Cerebellar nuclear complex (tissue), 1 donor: ENCODE measurements at places on chromosomes 7 and 10.

GRCh38 chr7:74012842-74013249 lies 15.1 kb upstream of the ELN start:
- no peak for DNase-seq

- DNase-seq = no peak
Measured at GRCh38 chr10:72034040-72034499, 54.3 kb downstream of the SPOCK2 start.

DNA sequence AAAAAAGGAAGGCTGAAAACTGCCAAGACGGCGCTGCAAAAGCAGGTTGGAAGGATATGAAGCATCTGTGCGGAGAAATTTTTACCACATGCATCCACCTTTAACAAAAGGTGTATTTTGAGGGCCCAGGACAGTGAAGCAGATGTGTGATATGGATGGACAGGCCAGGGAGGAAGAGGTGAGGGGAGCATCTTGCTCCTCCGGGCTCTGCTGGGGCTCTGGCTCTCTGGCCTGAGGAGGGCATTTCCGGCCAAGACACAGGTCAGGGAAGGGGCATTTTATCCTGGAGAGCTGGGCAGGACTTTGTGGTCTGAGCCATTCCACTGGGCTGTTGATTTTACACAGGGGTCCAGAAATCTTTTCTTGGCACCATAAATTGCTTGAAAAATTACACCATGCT lies 175.1 kb downstream of the ZMYND11 start:
- DNase-seq = no peak

DNA sequence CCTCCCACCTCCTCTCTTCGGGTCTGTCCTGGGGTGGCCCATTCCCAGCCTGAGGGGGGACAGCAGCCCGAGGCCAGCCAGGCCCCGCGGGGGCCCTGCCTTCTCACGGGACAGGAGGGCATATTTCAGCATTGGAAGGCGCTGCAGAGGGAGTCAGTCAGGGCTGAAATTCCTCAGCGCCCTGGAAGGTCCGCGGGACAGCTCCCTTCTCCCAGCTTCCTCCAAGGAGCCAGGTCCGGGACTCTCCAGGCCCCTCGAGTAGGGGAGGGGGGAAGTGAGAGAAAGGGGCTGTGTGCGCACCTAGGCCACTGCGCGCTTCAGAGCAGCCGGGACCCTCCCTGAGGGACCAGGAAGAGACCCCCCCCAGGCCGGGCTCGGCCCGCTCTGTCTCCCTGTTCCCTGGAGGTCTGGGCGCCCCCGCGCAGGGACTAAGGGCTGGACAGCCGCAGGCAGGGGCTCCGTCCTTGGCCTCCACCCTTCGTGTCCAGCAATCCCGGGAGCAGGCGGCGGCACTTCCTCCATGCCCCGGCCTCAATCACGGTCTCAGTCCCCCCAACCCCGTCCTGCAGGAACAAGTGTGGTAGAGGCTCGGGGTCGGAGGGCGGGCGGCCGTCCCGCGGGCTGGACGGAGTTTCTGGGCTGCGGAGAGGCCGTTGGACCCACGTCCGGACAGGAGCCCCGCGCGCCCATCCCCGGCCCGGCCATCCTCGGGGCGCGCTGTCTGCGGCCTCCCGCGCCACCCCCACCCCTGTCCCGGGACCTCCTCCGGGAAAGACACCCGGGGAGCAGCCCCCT lies 6.0 kb upstream of the ELFN1 start:
- no peak for DNase-seq

DNA sequence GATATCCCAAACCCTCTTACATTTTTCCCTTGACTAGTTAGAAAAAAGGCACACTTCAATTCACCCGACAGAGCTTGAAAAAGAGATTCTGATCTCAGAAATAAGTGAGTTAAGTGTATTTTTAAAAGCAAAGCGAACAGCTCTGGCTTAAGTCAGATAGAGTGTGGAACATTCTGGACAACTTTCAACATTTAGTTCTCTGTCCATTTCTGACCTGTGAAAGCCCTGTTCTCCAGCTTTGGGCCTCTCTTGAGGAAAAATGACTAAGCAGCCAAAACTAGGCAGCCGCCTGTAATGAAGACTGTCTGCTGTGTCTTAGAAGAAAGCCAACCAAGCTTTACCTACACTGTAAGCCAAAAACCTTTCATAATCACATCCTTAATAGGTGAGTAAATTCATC lies 50.5 kb downstream of the CDK6 start:
- DNase-seq = no peak

DNA sequence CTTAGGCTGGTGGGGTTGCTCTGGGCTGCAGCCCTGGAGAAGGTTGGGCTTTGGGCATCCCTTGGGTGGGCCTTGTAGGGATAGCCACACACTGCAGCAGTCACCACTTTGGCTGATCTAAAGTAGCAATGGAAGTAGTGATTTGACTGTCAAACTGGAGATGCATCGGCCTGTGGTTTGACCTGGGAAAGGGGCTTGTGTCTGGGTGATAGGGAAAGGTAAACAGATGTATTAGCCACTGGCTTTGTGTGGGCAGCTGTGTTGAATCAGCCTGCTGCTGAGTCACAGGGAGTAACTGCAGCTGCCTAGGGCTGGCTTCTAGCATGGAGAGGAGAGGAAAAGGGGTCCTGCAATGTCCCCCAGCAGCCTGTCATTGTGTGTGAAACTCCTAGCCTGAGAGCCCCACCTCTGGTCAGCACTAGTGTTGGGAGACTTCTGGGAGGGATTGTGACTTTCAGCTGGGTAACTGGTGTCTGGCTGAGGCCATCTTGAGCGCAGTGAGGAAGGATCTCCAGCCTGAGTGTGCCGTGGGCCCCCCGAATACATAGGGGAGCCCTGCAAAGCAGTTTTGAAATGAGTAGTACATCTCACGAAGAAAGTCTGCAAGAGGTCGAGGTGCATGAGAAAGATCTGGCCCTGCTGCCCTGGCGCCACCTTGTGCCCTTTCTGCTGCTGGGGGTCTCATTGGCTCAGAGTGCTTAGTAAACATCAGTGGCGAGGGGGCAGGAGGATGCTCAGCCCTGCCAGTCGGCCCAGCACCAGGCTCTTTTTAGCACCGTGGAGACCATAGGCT lies 117.3 kb downstream of the FANK1 start:
- DNase-seq = no peak

- no peak for DNase-seq
Measured at GRCh38 chr7:82566752-82567151, 123.2 kb upstream of the CACNA2D1 start.

DNA sequence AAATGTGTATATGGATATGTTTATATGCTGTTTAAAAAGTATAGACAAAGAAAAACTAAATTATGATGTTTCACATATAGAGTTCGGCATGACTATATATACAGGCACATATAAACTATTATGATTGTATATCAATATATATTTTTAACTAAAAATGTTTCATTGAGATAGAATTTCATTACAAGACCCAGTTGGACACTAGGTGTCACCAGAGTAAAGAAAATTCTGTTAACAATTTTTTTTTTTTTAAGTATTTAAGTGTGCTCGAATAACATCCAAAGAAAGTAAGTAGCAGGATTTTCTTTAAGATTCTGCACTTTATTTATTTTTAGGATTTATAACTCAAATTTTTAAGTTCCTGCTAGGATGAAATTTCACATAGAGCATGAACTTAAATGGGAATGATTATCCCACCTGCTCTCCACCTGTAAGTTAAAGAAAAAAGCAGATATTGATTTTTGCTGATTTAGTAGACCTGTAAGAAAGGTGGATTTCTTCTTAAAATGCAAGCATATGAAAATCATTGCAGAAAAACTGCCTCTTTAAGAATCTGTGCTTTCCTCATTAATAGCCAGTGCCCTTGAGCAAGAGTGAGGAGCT lies 961.5 kb downstream of the PCDH15 start:
- no peak for DNase-seq

- DNase-seq = no peak
Measured at GRCh38 chr10:62744136-62744535, 60.4 kb upstream of the ADO start.

DNA sequence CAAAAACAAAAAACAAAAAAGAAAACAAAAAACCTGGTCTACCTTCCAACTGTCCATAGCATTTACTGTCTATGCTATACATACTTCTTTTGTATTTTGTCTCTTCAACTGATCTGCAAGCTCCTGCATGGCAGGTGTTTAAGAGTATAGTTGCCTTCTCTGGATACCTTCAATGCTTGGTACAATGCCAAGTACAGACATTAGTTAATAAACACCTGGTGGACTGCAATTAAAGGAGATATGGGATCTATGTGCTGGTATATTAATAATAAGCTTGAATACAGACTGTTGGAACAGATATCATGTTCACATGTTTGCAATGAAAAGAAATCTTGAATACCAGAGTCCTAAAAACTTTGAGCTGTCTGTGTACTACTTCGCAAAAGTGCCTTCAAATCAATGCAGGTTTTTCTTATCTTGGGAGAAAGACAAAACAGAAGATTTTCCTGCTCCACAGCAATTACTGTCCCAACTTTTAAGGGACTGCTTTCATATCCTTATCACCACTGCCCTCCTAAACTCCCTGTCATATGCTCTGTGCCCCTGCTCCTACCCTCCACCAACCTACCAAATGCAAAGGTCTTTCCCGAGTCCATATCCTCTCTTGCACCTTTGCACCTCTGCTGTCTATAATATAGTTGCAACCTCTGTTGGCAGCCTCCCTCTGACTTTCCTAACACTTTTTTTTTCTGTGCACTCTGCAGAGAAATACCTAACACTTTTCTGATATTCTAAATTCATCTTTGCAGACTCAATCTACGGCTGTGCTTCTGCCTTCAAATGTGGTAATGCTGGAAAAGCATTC lies 85.1 kb downstream of the DNMBP start:
- no peak for DNase-seq

GRCh38 chr7:148894591-148894990 lies 10.5 kb upstream of the EZH2 start:
- DNase-seq = no peak

- DNase-seq = no peak
Measured at GRCh38 chr7:70706698-70707097, 425.2 kb upstream of the GALNT17 start.

GRCh38 chr10:33234831-33235237 lies 99.6 kb downstream of the NRP1 start:
- no peak for DNase-seq

DNA sequence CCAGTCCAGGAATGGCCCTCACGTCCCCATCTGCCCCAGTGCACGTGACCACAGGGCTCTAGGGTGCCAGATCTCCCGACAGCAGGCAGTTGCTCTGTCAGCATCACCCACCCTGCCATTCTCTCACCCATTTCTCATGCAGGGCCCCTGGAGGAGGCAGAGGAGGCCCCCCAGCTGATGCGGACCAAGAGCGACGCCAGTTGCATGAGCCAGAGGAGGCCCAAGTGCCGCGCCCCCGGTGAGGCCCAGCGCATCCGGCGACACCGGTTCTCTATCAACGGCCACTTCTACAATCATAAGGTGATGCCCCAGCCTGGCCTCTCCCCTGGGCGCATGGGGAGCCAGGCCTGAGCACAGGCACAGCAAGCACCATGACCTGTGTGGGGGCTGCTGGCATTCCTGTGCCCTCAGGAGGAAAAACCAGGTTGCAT lies 6.1 kb upstream of the DEPP1 start:
- DNase-seq = no peak

GRCh38 chr10:130470286-130470685 lies 334.1 kb downstream of the GLRX3 start:
- DNase-seq = no peak

- no peak for DNase-seq
Measured at GRCh38 chr7:73696372-73696771, 13.0 kb downstream of the BUD23 start.

DNA sequence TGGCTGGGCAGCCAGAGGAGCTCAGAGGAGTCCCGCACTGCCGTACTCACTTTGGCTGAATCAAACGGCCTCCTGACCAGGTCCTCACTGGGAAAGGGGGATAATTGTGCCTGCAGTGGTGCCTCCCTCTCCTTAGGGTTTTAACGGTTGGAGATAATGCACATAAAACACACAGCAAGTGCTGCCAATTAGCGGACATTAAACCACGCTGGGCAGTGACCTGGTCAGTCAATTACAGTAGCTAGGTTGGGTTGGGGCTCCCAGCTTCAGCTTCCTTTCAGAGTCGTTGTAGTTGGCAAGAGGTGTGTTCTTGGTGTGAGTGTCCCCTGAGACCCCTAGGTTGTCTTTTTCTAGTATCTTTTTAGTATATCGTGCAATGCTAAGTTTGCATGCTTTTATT lies 146.6 kb downstream of the C10orf105 start:
- no peak for DNase-seq
